Stomach (tissue), 19 donors: ENCODE measurements at places on chromosomes 1 and 21. TPM values are rescaled to one million over a fixed set of nuclear protein-coding genes. Genes with fewer than 3 reads are reported as not detected.

Gene HORMAD1
- not detected for total RNA-seq

Gene ENAH
- 178 TPM for total RNA-seq

Gene UBXN10
- 1.2 TPM for total RNA-seq

Gene CBR1
- 90.5 TPM for total RNA-seq

Gene S100A7A
- total RNA-seq, result not detected

Gene TNFRSF18
- 1.7 TPM for total RNA-seq

Gene KIAA1614
- total RNA-seq, result 2.2 TPM

Gene RORC
- 19.1 TPM for total RNA-seq

Gene FAM3B
- 20.5 TPM for total RNA-seq

Gene LRRIQ3
- not detected for total RNA-seq

Gene NBPF4
- not detected for total RNA-seq

Gene TTC34
- total RNA-seq, result not detected

Gene UMODL1
- not detected for total RNA-seq

Gene TNFAIP8L2
- total RNA-seq, result 19.4 TPM

Gene RABGGTB
- 156 TPM for total RNA-seq

Gene PADI1
- not detected for total RNA-seq

Gene COP1
- 127 TPM for total RNA-seq

Gene PRPF38A
- total RNA-seq, result 11.6 TPM

Gene ALX3
- not detected for total RNA-seq

Gene CRYAA
- total RNA-seq, result not detected

Gene TDRD5
- total RNA-seq, result 0.45 TPM

Gene OR2AK2
- total RNA-seq, result not detected

Gene PCBP3
- total RNA-seq, result not detected

Gene QSOX1
- total RNA-seq, result 77.2 TPM

Gene ANKRD13C
- total RNA-seq, result 57.3 TPM

Gene GPA33
- not detected for total RNA-seq

Gene CITED4
- 35.0 TPM for total RNA-seq

Gene C1QA
- 127 TPM for total RNA-seq

Gene OR2L3
- not detected for total RNA-seq

Gene OR2G2
- total RNA-seq, result not detected

Gene RUNX3
- total RNA-seq, result 1.1 TPM

Gene ZNF678
- 4.7 TPM for total RNA-seq

Gene CHRM3
- total RNA-seq, result 3.5 TPM

Gene CELA3B
- total RNA-seq, result not detected

Gene CFH
- 130 TPM for total RNA-seq

Gene PBX1
- total RNA-seq, result 89.3 TPM

Gene CACNA1S
- 0.18 TPM for total RNA-seq

Gene NR1I3
- not detected for total RNA-seq

Gene ABCG1
- 31.6 TPM for total RNA-seq

Gene NMNAT2
- total RNA-seq, result 1.3 TPM

Gene ENO1
- total RNA-seq, result 362 TPM

Gene PEAR1
- total RNA-seq, result 2.3 TPM

Gene CLCNKB
- total RNA-seq, result not detected

Gene CCDC18
- 3.5 TPM for total RNA-seq

Gene ADAMTS4
- 20.6 TPM for total RNA-seq

Gene PRDM2
- total RNA-seq, result 38.5 TPM

Gene DLGAP3
- not detected for total RNA-seq

Gene SHC1
- 57.3 TPM for total RNA-seq

Gene MYOC
- total RNA-seq, result 15.9 TPM

Gene CHI3L1
- 1.1 TPM for total RNA-seq

Gene LIPI
- total RNA-seq, result not detected

Gene SLAMF8
- total RNA-seq, result 2.0 TPM

Gene CSF3R
- total RNA-seq, result 20.5 TPM

Gene RGS16
- 5.3 TPM for total RNA-seq
